Mammary epithelial cell (primary cell): ENCODE measurements at places on chromosomes 12 and 14. TPM values are rescaled to one million over a fixed set of nuclear protein-coding genes. Genes with fewer than 3 reads are reported as not detected.

DNA sequence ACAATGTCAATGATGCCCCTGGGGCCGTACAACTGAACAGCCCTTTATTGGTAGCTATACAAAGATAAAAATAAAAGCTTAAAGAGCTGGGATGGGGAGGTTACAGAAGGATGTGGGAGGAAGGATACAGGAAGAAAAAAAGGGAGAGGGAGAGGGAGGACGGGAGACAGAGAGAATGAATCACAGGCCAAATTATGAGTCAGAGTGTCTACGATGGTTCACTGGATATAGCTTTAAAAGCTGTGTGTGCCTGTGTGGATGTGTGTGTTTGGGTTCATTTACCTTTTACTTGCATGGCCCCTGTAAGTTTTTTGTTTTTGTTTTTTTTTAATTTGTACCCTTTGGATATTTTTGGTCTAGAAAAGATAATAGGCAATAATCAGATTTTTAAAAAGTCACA is 111.9 kb downstream of the CCDC60 start:
- DNase-seq, result no peak

- no peak for DNase-seq
Measured at GRCh38 chr12:5102806-5103205, 59.1 kb downstream of the KCNA5 start.

GRCh38 chr14:50021261-50022031 is 94.9 kb downstream of the VCPKMT start:
- DNase-seq, result no peak

DNA sequence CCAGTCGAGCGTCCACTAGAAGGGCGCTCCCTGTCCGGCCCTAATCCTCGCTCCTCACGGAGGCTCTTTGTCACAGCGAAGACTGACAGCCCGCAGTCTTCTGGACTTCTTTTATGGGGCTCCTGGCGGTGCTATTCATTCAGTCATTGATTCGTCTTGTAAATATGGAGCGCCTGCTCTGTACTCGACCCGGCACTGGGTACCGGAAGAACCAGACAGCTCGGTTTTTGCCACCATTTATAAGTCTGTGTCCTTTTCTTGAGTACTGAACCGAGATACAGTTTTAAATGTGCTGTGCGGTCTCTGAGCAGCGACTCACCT is 570 bp downstream of the DMAC2L start:
- no peak for DNase-seq

DNA sequence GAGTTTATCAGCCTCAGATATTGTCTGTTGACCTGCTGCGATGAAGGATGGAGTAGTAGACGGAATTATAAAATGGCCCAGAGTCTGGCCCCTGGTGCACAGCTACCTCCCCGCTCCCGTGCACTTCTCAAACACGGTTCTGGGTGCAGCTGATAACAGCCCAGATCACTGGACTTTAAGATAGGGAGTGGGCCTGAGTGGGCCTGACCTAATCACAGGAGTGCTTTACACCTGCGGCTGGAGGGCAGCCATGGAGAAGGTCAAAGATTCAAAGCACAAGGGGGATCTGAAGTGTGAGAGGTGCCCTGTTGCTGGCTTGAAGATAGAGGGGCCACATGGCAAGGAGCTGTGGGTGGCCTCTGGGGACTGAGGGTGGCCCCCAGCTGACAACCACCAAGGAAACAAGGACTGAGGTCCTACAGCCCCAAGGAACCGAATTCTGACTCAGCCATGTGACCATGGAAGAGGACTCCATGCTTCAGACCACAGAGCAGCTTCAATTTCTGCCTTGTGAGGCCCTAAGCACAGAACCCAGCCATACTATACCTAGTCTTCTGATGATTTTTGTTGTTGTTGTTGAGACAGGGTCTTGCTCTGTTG is 113.4 kb downstream of the ZNF664 start:
- DNase-seq, result no peak

GRCh38 chr14:24607081-24607480 is 2.4 kb downstream of the GZMH start:
- DNase-seq, result no peak

DNA sequence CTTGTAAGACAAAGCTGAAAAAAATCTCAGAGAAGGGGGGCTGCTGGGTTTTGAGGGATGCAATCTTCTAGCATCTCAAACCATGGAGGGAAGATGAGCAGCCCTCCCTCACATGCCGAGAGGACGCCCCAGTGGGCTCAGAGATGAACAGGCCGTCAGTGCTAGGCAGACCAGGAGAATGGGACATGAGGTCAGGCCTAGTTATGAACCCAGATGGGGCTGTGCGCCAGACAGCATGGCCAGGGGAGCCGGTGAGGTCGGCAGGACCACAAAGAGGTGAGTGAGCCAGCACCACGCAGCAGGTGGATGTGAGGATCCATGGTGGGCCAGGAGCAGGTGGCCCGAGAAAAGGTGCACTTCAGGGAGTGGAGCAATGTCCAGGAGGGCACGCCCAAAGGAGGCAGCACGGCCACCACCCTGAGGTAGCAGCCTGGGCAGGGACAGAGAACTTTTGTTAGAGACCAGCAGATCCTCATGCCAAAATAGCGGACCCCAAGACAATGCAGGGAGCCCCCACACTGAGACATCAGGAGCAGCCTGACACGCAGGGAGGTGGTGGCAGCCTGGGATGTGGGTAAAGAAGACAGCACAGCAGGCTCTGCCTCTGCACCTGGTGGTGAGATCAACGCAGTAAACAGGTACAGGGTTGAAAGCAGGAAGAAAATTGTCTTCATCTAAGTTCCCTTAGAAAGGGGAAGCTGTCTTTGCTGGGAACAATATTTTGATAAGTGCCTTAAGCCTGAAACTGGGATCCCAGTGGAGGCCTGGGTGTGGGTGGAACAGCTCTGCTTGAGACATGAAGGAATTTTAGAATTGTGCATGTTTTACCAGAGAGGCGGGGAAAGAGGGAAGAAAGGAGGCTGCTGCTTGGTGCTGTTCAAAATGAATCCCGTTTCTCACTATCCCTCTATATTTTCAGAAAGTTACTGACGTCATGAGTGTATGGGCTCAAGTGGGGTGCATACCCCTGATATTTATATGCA is 17.8 kb upstream of the MCRS1 start:
- no peak for DNase-seq

GRCh38 chr14:104751539-104752422 is 1.2 kb upstream of the SIVA1 start:
- DNase-seq, result no peak

DNA sequence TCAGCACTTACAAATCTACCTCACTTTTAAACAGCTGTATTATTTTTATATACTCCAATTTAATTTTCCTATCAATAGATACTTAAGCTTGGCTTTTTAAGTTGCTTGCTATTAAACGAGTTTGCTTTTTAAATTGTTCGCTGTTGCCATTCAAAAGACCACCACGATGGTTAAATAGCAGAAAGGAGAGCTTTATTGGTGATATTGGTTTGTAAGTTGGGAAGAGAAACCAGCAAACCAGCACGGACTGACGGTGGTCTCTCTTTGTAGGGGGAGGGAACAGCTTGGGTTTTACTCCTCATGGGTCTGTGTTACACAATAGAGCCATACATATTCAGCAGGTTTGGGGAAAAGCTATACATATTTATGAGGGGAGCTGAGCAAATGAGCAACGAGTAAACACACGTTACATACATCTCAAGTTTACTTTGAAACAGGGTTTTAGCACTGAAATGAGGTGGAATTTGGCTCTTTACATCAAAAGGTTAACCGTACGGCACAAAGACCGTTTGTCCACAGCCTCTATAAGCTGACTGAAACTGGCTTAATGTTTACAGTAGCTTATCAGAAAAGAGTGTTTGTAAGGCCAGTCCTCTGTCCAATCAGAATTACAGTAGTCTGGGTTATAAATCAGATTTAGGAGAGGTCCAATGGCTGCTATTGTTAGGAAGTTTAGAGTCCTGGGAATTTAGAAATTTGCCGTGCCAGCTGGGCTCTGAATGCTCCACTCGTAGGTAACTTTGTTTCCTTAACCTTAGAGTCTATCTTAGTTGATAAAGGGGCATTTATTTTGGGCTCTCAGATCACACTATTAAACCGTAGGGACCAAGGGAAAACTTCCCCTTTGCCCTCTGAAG is 69.7 kb upstream of the DHRS4 start:
- DNase-seq, result no peak

DNA sequence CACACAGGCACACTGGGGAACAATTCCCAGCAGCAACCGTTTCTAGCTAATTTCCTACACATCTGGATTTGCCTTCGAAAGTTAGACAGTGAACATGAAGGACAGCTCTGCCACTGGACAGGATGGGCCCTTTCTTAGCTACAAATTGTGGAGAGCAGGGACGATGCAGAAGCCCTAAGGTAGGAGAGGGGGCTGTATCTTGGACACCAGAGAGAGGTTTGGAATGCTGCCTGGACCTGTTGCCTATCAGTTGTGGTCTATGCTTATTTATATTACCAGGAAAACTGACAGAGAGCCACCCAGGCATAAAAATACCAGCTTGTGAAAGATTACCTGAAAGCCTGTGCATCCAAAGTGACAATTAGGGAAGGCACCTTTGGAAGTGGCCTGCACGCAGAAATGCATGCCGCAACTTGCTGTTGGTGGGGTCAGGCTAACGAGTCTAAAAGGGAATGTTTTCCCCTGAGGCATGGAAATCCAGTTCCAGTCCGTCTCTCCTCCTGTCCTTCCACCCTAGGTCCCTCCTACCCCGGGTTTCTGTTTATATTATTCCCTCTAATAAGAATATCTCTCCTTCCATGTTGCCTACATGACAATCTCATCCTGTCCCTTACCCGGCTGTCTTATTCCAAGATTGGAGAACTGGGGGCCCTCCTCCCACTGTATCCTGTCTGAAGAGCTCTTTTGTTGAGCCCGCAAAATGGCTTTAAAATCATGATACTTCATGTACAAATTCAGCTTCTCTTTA is 60.2 kb downstream of the MDM2 start:
- DNase-seq, result peak; percentile 25

- no peak for DNase-seq
Measured at GRCh38 chr12:112850383-112850782, 56.4 kb upstream of the OAS1 start.

- DNase-seq, result no peak
Measured at GRCh38 chr14:93989939-93990338, 7.2 kb upstream of the CCDC197 start.

The B4GALNT3 gene
- 5.1 and 5.4 TPM in 2 replicates for total RNA-seq

The SEL1L gene
- total RNA-seq, result 64.3 and 120 TPM in 2 replicates

The HELB gene
- 4.3 and 4.6 TPM in 2 replicates for total RNA-seq
